ENCODE measurements at places on chromosomes 16 and 17.
A peak's percentile ranks its signal among the peaks of the same experiment; 100 is the strongest.

GRCh38 chr17:64001763-64002529, 3.8 kb downstream of the PRR29 start:
- DNase-seq = no peak

GRCh38 chr17:50269477-50270434, 4.5 kb upstream of the TMEM92 start:
- DNase-seq = peak; percentile 30

DNA sequence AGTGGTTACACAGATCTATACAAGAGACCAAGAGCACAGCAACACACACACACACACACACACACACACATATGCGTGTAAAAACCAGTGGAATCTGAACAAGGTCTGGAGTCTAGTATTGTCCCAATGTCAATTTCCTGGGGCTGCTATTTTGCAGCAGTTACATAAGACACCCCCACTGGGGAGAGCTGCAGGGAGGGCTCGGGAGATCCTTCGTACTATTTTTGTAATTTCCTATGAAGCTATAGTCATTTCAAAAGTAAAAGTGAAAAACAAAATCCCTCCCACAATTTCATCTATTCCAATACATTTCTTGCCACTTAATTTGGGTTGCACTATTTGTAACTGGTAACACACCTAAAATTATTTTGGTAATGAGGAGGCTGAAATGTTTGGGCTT, 68.5 kb downstream of the C16orf95 start:
- no peak for DNase-seq

DNA sequence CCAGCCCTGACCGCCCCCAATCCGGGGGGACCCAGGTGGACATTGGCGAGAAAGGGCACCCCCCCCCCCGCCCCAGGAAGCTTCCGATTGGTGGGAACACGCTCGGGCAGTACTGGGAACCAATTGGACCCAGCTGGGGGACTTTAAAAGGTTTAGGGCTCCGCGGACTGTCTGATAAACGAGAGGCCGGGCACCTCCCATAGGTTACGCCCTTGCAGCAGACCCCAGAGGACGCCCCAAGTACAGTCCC, 245 bp downstream of the TMEM256 start:
- no peak for DNase-seq

DNA sequence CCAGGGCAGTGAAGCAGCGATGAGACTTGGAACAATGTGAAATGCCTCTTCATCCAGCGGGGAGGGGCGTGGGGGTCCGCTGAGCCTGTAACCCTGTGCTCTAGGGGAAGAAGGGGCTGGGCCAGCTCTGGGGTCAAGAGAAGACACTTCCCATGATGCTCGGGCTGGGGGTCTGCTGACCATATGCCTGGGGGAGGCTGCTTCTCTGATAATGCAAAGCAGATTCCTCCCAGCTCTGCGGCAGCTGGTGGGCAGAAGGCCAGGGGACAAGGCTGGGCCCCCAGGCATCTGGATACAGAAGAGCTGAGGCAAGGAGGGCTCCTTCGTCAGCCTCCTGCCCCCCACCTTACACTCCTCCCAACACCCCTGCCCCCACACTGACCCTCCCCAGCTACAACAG, 24.7 kb downstream of the NGFR start:
- DNase-seq = no peak

DNA sequence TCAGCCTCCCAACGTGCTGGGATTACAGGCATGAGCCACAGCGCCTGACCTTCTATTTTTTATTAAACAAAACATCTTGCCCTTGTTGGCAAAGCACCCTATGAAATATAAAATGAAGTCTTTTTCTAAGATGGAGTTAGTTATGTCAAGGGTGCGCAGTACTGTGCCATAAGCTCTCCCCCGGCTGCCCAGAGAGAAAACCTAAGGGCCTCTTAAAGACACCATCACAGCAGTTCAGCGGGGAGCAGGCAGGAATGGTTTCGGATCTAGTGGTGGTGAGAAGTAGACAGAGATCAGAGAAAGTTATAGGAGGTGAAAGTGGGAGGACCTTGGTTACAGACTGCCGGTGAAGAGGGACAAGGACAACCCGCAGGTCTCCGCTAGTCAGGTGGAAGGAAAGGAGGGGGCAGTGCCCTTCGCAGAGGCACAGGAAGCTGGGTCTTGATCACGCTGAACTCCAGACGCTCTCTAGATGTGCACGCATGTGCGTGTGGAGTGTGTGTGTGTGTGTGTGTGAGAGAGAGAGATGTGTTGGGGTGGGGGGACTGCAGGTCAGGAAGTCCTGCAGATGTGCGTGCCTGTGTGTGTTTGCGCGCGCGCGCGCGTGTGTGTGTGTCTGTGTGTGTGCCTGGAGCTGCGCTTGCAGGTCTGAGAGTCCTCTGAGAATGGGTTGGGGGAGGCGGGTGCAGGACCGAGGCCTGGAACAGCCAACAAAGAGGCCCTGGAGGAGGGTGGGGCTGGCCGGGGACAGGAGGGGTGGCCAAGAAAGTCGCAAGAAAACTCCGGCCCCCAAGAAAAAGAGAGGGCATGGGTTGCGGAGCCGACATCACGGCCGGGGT, 748 bp upstream of the CMTM3 start:
- DNase-seq = peak; percentile 41

DNA sequence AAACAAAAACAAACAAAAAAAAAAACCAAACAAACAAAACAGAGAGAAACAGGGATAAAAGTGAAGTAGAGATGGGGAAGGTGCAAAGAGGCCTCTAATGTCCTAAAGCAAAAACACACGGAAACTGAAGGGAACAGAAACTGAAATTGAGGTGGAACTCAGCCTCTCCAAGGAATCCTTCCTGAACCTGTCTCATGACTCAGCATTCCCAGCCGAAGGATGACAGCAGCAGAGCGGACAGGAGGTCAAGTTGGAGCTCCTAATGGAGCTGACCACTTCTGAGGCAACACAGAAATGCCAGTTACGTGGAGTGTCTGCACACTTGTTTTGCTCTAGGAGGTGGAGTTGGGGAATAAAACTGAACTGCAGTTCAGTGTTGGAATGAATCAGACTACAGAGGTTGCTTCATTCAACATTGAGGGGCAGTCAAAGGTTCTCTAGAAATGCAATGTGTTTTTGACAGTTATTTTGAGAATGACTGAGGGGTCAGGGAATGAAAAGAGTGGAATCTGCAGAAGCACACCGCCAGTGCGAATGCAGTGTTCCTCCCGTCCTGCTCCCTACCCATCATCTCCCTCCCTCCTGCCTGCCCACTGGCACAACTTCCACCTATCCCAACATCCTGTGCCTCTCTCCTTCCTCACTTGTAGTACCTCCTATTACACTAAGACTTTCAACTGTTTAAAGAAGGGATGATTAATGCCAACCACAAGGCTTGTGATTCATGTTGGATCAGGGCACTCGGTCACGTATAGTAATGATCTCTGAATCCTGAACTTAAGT, 6.3 kb downstream of the UBE2O start:
- no peak for DNase-seq

- DNase-seq = no peak
Observed at GRCh38 chr16:54096607-54097006, 190.0 kb downstream of the IRX3 start.

- DNase-seq = no peak
Observed at GRCh38 chr16:56919099-56919800, 12.7 kb upstream of the HERPUD1 start.

- no peak for DNase-seq
Observed at GRCh38 chr17:61700252-61700651, 109.2 kb upstream of the NACA2 start.

- no peak for DNase-seq
Observed at GRCh38 chr16:83940119-83940518, 12.9 kb upstream of the OSGIN1 start.

DNA sequence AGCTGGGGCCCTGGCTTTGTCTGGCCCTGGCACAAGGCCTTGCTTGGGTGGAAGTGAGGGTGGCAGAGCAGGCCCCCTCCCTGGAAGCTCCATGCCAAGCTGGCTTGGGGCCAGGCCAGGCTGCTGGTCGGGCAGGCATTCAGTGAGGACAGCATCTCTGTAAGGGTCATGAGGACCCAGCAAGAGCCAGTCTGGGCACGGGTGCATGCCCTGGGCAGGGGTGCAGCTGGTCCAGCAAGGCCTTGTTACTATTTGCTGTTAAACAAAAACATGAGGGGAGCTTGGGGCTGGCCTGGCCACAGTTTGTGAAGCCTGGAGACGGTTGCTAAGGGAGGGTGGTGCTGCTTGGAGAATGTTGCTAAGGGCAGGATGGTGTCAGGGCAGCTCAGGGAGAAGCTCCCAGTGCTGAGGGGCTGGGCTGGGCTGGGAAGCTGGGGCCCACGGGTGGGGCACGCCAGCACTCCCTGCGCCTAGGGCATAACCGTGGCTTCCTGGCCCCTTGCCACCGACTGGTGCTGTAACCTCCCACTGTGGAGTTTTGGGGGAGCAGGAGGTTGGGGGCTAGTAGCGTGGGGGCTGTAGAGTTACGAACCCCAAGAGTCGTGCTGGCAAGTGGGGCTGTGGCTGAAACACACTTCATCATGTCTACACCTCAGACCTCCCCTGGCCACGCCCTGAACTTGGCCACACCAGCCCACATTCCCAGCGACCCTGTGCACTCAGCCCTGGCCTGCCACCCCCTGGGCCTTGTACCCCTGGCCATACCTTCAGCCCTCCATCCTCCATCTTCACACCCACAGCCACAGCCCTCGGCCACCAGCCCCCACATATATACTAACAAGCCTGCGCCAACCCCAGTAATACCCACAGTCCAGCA, 1.6 kb downstream of the TPPP3 start:
- no peak for DNase-seq

DNA sequence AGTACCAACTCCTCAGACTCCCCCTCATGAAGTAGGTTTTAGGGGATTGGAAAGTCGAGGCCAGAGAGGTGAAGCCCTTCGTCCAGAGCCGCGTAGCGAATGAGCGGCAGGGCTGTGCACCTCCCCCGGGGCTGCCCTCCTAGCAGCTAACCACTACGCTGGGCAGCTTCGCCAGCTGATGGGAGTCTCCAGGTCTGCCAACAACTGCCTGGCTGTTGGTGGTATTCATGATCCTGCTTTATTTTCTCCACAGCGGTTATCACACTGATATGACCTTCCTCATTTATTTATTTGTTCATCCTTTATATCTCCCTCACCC, 773 bp upstream of the NETO2 start:
- no peak for DNase-seq

DNA sequence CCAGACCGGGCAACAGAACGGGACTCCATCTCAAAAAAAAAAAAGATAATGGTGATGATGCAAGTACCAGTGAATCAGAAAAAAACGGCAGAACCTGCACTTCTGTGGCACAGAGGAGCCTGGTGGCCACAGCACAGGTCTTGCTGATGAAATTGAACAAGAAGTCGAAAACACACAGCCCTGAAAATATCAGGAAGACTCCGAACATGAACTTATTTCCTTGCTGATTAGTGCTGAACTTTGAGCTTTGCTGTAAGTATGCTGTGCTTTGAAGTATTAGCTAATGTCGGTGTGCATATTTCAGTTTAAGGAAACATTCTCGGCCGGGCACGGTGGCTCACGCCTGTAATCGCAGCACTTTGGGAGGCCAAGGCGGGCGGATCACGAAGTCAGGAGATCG, 10.9 kb upstream of the MYO15B start:
- DNase-seq = no peak

DNA sequence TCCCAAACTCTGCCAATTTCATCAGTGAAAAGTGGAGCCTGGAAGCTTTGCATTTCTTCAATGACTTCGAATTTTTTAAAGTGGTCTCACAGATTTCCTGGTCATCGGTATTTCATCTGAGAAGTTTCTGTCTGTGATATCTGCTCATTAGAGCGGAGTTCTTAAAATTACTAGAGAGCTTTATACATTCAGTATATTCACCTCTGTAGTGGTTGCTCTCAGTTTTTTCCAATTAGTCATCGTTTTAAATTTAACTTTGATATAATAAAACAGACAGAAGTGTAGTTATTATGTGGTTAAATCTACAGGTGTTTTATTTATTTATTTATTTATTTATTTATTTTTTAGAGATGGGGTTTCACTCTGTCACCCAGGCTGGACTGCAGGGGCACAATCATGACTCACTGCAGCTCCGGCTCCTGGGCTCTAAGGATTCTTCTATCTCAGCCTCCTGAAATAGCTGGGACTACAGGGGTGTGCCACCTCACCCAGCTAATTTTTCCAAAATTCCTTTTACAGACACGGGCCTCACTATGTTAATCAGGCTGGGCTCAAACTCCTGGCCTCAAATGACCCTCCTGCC, 16.0 kb downstream of the ARHGAP17 start:
- no peak for DNase-seq

DNA sequence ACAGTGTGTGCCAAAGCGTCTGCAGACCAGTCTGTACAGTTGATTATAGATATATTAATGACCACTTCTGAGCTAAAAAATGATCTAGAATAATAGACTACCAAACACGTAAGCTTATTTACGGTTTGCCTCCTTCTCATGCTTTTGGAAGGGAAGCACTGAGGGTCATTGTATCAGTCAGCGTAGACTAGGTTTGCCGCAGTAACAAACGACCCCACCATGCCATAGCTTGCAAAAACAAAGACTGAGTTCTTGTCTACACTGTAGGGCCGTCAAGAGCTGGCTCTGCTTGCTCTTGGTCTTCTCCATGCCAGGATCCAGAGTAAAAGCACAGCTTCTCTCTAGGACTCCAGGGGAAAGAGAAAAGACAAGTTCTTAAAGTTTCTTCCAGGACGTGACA, 680.7 kb downstream of the MAF start:
- no peak for DNase-seq

DNA sequence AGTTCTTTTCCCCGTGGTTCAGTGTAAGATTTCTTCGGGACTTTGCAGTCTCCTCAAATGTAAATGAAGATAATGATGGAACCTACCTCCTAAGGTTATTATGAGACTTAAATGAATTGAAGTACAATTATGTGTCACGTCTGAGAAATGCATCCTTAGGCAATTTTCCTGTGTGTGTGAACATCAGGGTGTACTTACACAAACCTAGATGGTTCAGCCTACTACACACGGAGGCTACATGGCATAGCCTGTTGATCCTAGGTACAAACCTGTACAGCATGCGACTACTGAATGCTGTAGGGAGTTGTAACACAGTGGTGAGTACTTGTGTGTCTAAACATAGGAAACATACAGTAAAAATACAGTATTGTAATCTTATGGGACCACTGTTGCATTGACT, 1.1 kb upstream of the FAM20A start:
- no peak for DNase-seq

- DNase-seq = no peak
Observed at GRCh38 chr17:8150194-8151119, 1.7 kb downstream of the PER1 start.

- DNase-seq = no peak
Observed at GRCh38 chr17:14052886-14053615, 16.3 kb upstream of the COX10 start.

DNA sequence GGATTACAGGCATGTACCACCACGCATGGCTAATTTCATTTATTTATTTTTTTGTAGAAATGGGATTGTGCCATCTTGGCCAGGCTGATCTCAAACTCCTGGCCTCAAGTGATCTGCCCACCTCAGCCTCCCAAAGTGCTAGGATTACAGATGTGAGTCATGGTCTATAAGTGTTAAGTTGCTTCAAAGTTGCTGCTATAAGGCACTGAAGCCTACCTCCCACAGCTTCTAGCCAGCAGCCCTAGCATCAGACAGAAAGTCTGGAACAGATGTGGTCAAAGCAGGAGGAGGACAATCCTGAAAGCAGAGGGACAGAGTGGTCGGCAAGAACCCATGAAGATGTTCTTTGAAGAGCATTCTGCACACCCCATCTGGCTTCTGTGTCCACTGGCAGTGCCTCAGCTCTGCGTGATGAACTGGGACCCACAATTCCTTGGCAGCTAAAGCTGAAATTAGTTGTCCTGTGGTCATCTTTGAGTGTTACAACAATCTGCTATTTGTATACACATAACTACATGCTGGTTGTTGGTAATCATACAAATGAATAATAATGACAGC, 11.2 kb downstream of the MAP3K14 start:
- DNase-seq = no peak

- no peak for DNase-seq
Observed at GRCh38 chr17:78304549-78305037, 55.3 kb downstream of the SOCS3 start.
